Fibroblast of the aortic adventitia (primary cell): ENCODE measurements at places on chromosomes 12 and 14.

GRCh38 chr12:24500831-24501230, 448.1 kb downstream of the BCAT1 start:
- DNase-seq = no peak

GRCh38 chr12:45435945-45436710, 220.2 kb downstream of the ANO6 start:
- no peak for DNase-seq

- no peak for DNase-seq
Measured at GRCh38 chr14:46686652-46687051, 35.1 kb upstream of the RPL10L start.

- no peak for DNase-seq
Measured at GRCh38 chr12:68118096-68118755, 41.3 kb downstream of the IFNG start.

GRCh38 chr12:111677186-111677585, 8.6 kb downstream of the BRAP start:
- no peak for DNase-seq

DNA sequence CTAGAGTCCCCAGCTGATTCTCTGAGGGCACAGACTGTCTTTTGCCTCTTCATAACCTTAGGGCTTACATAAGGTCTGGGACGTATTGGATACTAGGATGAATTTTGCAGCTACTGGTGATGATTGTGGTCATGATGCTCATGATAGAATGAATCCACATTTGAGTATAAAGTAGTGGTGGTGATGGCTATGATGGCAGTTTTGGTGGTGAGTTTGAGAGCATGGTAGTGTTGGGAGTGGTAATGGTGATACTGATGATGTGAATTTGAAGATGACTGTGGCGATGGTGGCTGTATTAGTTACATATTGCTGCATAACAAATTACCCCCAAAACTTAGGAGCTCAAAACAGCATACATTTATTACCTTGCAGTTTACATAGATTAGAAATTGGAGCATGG, 14.1 kb upstream of the ASIC1 start:
- no peak for DNase-seq

- peak; percentile 67 for DNase-seq
Measured at GRCh38 chr12:67457778-67458665, 188.9 kb downstream of the CAND1 start.

DNA sequence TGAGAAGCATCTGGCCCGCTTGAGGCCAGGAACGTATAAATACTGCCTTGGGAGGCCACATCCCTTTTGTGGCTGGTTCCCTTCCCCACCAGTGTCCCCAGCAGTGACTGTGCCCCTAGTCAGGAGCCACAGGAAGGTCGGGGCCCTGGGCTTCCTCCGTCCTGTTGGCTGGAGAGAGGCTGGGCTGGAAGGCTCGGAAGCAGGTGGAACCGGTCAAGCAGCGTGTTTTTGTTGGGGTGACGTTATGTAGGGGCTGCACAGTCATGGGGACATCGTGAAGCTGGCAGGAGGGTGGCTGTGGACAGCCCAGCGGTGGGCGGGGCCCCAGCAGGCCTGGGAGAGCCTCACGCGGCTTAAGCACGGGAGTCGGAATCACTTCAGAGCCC, 10.1 kb downstream of the XRCC3 start:
- DNase-seq = no peak

DNA sequence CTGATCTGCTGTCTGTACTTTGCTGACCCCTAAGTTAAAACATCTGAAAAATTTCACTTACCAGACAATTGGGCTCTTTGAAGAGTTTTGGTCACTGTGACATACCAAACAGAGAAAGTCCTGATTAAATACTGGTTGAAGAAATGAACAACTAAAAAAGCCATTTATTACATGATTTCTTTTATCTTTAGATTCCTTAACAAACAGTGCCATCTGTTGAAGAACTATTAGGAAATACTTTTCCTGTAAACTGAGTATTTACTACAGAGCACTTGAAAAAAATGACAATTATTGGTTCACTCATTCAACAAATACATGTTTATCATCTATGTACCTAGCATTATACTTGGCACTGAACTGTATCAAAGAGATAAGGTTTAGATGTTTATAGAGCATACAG, 6.5 kb upstream of the WASHC4 start:
- peak; percentile 66 for DNase-seq

DNA sequence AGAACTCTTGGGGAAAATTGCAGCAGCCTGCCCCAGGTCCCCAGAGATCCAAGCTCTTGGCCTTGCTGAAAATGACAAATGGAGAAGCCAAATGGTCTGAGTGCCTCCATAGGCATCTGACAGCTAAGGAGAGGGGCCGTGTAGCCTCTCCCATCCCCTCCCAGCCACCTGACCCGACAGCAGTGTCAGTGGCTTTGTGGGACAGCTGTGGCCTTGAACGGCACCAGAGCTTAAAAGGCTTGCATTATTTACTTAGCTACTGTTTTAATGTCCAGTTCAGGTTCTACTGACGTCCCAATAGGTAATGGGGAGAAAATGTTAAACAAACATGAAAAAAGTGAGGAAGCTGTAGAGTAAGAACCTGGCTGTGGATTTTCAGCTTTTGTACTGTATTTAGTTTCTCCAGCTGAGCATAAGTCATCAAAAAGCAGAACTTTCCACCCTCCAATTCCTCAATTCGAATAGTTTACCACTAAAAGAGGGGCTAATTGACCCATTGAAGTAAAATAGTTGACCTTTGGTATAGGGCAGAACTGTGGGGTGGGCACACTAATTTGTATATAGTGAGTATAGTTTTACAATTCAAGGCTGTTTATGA, 50.0 kb downstream of the FOS start:
- no peak for DNase-seq

GRCh38 chr14:96519970-96520369, 17.8 kb downstream of the PAPOLA start:
- no peak for DNase-seq

DNA sequence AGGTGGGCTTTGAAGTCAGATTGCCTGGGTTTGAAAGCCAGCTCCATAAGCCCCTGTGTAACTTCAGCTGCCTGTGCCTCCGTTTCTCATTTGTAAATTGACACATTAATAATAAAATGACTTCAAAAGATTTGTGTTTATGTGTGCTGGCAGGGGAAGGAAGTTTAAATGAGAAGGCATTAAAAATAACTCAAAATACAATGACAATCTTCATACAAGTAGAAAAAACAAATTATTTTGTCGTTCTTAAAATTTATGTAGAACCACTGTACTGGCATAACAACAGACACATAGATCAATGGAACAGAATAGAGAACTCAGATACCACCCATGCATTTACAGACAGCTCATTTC, 83.0 kb downstream of the PPM1A start:
- DNase-seq = no peak

- no peak for DNase-seq
Measured at GRCh38 chr12:131482686-131483085, 228.2 kb upstream of the SFSWAP start.

GRCh38 chr14:96592591-96593386, 90.6 kb downstream of the PAPOLA start:
- peak; percentile 19 for DNase-seq

GRCh38 chr14:99481745-99482099, 513 bp downstream of the CCNK start:
- peak; percentile 49 for DNase-seq

GRCh38 chr14:103156651-103157378, 33.6 kb downstream of the TNFAIP2 start:
- DNase-seq = no peak

GRCh38 chr12:103909811-103910210, 20.4 kb upstream of the HSP90B1 start:
- DNase-seq = no peak

- DNase-seq = no peak
Measured at GRCh38 chr14:61593330-61593729, 102.0 kb upstream of the HIF1A start.

DNA sequence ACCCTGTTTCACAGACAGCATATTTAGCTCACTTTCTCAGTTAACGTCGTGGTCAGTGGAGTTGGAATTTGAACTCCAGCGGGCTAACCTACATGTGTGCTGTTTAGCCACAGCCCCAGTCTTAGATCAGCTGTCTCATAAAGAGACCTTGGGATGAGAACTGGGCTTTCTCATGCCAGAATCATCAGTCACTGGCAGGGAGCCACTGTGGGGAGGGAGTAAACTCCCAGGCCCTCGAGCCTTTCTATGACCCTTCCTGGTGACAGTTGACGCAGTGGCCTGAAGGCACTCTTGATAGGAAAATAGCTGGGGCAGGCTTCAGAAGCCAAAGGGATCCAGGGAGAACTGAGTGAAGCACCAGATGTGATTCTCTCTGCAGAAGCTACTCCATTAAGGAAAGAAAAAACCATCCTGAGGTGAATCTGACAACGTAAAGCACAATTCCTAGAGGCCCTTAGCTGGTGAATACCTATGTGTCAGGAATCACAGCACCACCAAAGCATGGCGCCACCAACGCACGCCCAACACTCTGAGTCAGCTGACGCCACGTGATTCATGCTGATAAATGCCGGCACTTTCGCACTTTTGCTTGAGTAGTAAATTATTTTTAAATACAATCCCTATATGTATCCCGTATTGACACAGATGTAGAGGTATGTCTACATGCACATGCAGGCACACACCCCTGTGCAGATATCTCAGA, 279.6 kb upstream of the TMEM132C start:
- DNase-seq = peak; percentile 11

GRCh38 chr12:31485571-31485970, 105.4 kb downstream of the DENND5B start:
- DNase-seq = no peak

- DNase-seq = no peak
Measured at GRCh38 chr14:56181681-56182085, 63.5 kb downstream of the PELI2 start.

- no peak for DNase-seq
Measured at GRCh38 chr12:122876731-122877130, 19.2 kb downstream of the VPS37B start.

GRCh38 chr12:127125607-127126259, 1141.2 kb upstream of the TMEM132C start:
- DNase-seq = peak; percentile 72

GRCh38 chr12:112115259-112116045, 6.9 kb upstream of the NAA25 start:
- DNase-seq = no peak

DNA sequence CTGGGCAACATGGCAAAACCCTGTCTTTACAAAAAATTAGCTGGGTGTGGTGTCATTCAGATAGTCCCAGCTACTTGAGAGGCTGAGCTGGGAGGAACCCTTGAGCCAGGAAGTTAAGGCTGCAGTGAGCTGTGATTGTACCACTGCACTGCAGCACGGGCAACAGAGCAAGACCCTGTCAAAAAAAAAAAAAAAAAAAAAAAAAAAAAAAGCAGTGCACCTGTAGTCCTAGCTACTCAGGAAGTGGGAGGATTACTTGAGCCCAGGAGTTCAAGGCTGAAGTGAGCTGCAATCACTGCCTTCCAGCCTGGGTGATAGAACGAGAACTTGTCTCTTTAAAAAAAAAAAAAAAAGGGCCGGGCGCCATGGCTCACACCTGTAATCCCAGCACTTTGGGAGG, 5.6 kb downstream of the REM2 start:
- DNase-seq = no peak

GRCh38 chr14:100547633-100548294, 39.5 kb downstream of the BEGAIN start:
- no peak for DNase-seq

DNA sequence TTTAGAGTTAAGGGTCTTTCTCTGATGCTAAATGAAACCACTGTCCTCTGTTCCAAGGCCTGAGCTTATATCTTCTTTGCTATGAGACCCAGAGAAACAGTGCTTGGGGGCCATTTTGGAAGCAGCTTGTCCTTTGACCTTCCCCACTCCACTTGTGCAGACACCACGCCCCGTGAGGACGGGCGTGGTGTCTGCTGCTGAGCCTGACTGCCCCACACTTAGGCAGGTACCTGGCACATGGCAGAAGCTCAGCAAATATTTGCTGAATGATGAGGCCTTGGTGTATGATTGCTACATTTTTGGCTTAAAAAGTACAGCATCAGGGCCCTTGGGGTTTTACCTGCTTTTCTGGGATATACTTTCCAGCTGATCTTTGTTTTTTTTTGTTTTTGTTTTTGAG, 69.9 kb downstream of the RASSF3 start:
- no peak for DNase-seq

DNA sequence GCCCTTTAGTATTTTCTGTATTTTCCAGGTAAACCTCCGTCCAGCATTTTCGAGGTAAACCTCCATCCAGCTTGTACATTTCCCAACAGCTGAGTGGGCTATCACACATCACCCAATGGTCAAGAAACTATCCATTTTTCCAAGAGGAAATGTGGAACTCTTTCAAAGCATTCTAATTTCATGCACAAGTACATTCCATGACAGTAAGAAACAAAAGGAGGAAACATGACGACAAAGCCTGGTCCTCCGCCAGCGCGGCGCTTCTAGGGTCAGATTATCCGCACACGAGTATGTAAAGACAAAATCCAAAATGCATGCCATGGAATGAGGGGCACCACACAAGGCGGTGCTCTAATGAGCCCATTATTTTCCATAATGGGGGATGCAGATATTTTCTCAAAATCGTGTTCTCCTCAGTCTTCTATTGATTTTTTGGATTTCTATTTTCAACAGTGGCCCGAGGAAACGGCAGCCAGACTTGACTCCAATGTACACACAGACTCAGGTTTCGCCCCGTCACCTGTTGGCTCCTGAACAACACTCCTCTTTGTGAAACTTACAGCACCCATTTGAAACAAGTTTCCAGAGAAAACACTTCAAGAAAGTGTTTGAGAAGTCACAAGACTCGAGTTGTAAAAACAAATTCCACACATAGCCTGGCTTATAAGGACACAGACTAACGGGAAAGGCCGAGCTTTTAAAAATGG, 107.4 kb downstream of the PRICKLE1 start:
- DNase-seq = peak; percentile 75

- DNase-seq = no peak
Measured at GRCh38 chr12:127898616-127899015, 368.4 kb upstream of the TMEM132C start.

DNA sequence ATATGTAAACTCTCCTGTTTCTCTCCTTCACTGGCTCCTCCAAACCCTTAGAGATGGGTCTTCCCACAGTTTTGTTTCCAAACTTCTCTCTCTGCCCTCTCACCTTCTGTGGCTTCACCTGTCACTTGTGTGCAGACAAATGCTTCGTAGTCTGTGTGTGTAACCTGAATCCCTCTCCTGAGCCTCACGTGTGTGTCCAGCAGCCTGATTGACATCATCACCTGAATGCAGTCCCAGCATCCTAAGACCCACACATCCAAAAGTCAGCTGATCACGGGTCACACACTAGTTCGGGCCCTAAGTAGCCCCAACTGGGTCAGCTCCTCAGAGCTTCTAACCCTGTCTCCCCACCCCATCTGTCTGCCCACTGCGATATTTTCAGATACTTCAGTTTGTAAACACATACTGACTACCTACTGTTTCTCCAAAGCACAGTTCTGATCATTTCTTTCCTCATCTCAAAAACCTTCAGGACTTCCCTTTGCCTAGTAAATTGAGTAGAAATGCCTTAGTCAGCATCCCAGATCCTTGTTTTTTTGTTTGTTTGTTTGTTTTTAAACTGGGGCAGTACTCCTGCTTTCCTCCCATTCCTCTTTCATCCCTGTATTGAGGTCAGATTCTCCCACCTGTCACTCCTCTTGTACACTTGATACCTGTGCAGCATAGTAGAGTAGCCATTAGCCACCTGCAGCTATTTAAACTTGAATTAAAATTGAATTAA, 23.7 kb downstream of the FNTB start:
- DNase-seq = no peak
